Mucosa of gallbladder (tissue), 1 donor: ENCODE measurements at places on chromosomes 4 and X. TPM values are rescaled to one million over a fixed set of nuclear protein-coding genes. Genes with fewer than 3 reads are reported as not detected.

Gene TENM3
- 7.8 TPM for total RNA-seq

Gene LDB2
- 16.9 TPM for total RNA-seq

Gene JCHAIN
- 12.3 TPM for total RNA-seq

Gene NONO
- total RNA-seq = 323 TPM

Gene DRD5
- total RNA-seq = not detected

Gene HS3ST1
- 41.1 TPM for total RNA-seq

Gene ZNF280C
- total RNA-seq = 3.8 TPM

Gene SMARCA1
- 28.8 TPM for total RNA-seq

Gene MAGEB2
- not detected for total RNA-seq

Gene MID1
- 30.6 TPM for total RNA-seq

Gene MAOB
- total RNA-seq = 40.9 TPM

Gene SULT1B1
- 0.75 TPM for total RNA-seq

Gene ZFX
- 66.4 TPM for total RNA-seq

Gene SPOCK3
- total RNA-seq = 2.3 TPM

Gene SPANXA1
- not detected for total RNA-seq

Gene CCDC110
- 0.78 TPM for total RNA-seq

Gene GAGE12H
- not detected for total RNA-seq

Gene FAM47A
- not detected for total RNA-seq

Gene AGTR2
- total RNA-seq = 0.17 TPM

Gene DTHD1
- 0.20 TPM for total RNA-seq

Gene KLHL13
- total RNA-seq = 22.6 TPM

Gene ADGRL3
- total RNA-seq = 3.5 TPM

Gene ITGB1BP2
- 7.0 TPM for total RNA-seq

Gene EIF4E
- 65.3 TPM for total RNA-seq

Gene DCAF12L1
- 8.6 TPM for total RNA-seq

Gene SATL1
- 0.06 TPM for total RNA-seq

Gene EMCN
- total RNA-seq = 13.9 TPM

Gene OPRPN
- not detected for total RNA-seq

Gene TLR6
- total RNA-seq = 4.3 TPM

Gene PCDH11X
- total RNA-seq = 0.06 TPM

Gene DCAF16
- 37.5 TPM for total RNA-seq

Gene FREM3
- 0.12 TPM for total RNA-seq

Gene RHOXF1
- 0.29 TPM for total RNA-seq

Gene ABLIM2
- total RNA-seq = 11.3 TPM

Gene COX7B2
- not detected for total RNA-seq

Gene ARX
- total RNA-seq = not detected

Gene BEX1
- 3.8 TPM for total RNA-seq

Gene GPR173
- total RNA-seq = 1.4 TPM

Gene IQCM
- not detected for total RNA-seq

Gene TMSB15A
- not detected for total RNA-seq

Gene AMBN
- total RNA-seq = not detected

Gene NCBP2L
- total RNA-seq = not detected

Gene ZC4H2
- 14.7 TPM for total RNA-seq

Gene PGAM4
- total RNA-seq = not detected

Gene DUSP9
- total RNA-seq = 0.12 TPM

Gene SSX4
- total RNA-seq = not detected

Gene RRH
- total RNA-seq = 0.23 TPM

Gene CNGA1
- total RNA-seq = 3.3 TPM

Gene ZNF157
- 0.29 TPM for total RNA-seq

Gene F8A2
- total RNA-seq = not detected

Gene PDGFRA
- 51.5 TPM for total RNA-seq

Gene PAGE2
- total RNA-seq = not detected

Gene BEX4
- 41.9 TPM for total RNA-seq

Gene VCX3B
- not detected for total RNA-seq

Gene TMSB15C
- 2.4 TPM for total RNA-seq
